SJCRH30 (cell line): ENCODE measurements at places on chromosomes 6 and 20. TPM values are rescaled to one million over a fixed set of nuclear protein-coding genes. Genes with fewer than 3 reads are reported as not detected.

GRCh38 chr6:154888421-154889295, 106.5 kb upstream of the TIAM2 start:
- H3K4me1 ChIP-seq, result no peaks in the 10 kb centered on the region
- DNase-seq, result no peak
- H3K27me3 ChIP-seq, result no peaks in the 10 kb centered on the region
- H3K4me3 ChIP-seq, result no peak overlapping the region
- H3K36me3 ChIP-seq, result no peaks in the 10 kb centered on the region
- no peak overlapping the region for H3K27ac ChIP-seq

- H3K27me3 ChIP-seq, result no peaks in the 10 kb centered on the region
- no peak overlapping the region for H3K27ac ChIP-seq
- DNase-seq, result no peak
- no peaks in the 10 kb centered on the region for H3K4me1 ChIP-seq
- no peak overlapping the region for H3K4me3 ChIP-seq
These were observed 121.6 kb downstream of the PREX1 start for GRCh38 chr20:48706116-48706656.

Gene BMP6
- 1.6 and 2.2 TPM in 2 replicates for total RNA-seq

GRCh38 chr6:167153521-167153959, 4.2 kb downstream of the GPR31 start:
- no peaks in the 10 kb centered on the region for H3K4me1 ChIP-seq
- H3K36me3 ChIP-seq, result no peaks in the 10 kb centered on the region
- H3K27ac ChIP-seq, result no peak overlapping the region
- no peak overlapping the region for H3K4me3 ChIP-seq

Gene GHRH
- total RNA-seq, result not detected in 2 replicates

Gene LGSN
- not detected in 2 replicates for total RNA-seq

Gene POU3F2
- 0.25 and 0.26 TPM in 2 replicates for total RNA-seq

DNA sequence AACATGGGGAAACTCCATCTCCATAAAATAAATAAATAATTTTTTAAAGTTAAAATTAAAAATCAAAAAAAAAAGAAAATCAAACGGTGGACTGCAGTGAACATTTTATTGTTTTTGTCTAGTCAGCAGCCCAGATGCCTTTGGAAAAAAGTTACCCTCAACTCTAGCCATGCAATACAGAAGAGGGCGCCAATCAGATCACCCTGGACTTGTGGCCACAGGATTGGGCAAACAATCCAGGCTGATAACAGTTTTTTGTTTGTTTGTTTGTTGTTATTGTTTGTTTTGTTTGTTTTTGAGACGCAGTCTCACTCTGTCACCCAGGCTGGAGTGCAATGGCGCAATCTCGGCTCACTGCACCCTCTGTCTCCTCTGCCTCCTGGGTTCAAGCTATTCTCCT, 30.5 kb upstream of the NELFCD start:
- DNase-seq, result no peak
- no peak overlapping the region for H3K4me3 ChIP-seq
- no peak overlapping the region for H3K27ac ChIP-seq
- no peaks in the 10 kb centered on the region for H3K27me3 ChIP-seq
- peaks cover 3% of the 10 kb centered on the region for H3K4me1 ChIP-seq
- no peaks in the 10 kb centered on the region for H3K36me3 ChIP-seq

Gene JPH2
- total RNA-seq, result 6.7 and 7.4 TPM in 2 replicates
